ENCODE measurements at places on chromosomes 2 and 18.

GRCh38 chr2:904246-905024, 46.2 kb upstream of the SNTG2 start:
- no peak for DNase-seq

DNA sequence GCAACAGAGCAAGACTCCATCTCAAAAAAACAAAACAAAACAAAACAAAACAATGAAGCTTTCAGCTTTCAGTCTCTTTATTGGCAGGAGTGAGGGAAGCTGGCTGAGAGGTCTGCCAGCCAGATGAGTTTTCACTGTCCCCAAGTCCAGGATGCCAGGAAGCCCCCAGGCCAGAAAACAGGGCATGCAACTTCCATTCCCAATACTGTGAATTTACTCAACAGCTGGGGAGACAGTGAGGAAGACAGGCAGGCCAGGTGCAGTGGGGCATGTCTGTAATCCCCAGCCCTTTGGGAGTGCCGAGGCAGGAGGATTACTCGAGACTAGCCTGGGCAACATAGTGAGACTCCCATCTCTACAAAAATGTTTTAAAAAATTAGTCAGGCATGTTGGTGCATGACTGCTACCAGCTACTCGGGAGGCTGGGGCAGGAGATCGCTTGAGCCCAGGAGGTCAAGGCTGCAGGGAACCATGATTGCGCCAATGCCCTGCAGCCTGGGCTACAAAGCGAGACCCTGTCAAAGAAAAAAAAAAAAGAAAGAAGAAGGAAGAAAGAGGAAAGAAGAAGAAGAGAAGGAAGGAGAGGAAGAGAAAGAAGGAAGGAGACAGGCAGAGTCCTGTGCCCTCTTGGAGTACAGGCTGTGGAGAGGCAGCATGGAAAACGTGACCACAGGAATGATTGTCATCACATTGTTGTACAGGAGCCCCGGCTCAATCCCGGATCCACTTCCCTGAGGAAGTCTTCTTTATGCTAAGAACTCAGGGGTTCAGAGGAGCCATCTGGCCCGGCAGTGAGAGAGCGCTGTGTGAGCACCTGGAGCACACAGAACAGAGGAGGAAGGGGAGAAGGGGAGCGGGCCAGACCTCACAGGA, 29.2 kb upstream of the POMC start:
- no peak for DNase-seq

DNA sequence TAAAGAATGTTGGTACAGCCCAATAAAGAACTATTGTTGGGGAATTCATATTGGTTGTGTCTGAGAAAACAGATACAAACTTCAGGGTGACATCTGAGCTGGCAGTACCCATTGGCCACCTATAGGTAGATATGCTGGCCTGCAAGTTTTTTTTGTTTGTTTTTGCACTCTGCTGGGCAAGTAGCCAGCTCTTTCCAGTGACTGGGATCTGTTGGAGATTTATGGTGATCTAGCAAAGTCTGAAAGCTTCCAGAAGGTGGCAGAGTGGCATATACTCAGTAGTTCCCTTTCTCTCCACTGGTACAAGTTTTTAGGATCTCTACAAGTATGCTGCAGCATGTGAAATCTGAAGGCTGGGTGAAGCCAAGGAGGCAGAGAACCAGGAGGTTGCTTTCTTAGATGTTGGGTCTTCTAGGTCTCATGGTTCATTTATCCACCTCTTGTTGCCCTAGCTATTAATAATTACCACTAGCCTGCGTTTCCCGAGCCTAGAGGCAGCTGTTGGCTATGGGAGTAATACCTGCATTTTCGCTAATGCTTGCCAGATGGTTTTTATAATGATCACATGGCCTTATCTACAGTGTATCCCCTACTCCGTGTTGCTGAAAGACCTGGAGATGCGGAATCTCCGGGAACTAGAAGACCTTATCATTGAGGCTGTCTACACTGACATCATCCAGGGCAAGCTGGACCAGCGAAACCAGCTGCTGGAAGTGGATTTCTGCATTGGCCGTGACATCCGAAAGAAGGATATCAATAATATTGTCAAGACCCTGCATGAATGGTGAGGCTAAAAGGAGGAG, 9.5 kb downstream of the COPS7B start:
- DNase-seq, result no peak

DNA sequence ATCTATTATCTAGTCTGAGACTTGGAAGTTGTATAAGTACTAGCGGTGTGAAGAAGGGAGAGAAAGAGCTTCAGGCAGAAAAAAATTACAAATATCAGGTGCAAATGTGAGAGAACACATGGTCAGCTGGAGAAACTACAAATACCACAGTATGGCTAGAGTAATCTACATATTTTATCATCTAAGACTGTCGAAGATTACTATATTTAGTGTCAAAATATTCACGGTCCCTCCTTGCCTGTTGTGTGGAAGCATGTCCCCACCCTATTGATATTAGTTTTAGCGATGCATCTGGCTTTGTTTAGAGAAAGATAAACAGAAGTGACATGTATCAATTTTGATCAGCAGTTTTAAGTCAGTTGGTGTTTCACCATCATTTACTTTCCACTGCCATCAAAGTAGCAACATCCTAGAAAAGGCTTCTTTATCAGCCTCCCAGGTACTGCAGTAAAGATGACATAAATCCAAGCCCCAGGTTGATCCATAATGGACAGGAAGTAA, 90.5 kb upstream of the ITGA4 start:
- DNase-seq, result no peak

DNA sequence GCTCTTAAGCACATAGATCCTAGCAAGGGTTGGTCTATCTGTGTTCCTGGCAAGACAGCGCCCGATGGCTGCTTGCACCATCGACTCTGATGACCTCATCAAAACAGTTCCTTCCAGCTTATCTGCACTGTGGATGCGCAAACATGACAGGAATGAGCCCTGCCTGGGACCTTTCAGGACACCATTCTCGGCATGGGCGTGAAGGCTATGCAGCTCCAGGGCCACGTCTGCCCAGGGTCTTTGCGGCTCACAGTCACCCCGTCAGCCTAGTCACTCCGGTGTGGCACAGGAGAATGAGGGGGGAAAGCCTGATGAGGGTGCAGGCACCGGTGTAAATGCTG, 147.8 kb upstream of the TWIST2 start:
- no peak for DNase-seq

DNA sequence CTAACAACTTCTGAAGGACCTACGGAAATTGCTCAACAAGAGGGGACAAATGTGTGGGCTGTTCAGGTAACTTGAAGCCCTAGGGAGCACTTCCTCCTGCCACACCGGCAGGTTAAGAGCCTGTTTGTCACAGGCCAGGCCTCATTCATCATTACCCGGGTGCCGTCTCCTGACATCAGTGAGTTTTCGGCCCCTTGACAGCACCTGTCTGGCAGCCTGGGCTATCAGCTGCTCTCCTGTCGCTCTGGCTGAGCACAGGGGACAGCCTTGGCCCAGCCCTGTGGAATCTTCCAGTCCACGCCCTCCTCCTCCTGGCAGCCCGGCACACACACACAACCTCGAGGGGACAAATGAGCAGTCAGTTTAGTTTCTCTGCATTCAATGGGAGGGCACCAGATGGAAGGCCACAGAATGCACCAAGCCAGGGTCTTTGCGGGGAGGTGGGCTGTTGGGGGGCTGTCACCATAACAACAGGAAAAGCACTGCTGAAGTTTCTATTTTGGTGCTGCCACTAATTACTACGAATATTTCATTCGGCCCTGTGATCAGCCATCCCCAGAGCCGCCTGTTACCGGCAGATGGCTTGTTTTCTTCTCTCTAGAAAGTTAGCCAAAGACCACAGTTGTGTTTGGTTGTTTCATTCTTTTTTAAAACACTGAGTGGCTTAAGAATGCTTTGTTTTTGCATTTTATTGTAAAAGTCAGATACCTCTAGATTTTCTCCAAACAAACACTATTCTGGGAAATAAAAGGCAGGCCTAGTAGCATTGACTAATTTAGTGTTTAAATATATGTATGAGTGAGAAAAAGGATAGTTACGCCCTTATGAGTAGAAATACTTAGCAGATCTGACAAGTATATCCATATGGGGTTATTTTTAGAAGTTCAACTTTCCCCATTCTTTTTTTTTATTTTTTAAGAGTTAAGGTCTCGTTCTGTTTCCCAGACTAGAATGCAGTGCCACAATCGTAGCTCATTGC, 189.9 kb upstream of the NDUFV2 start:
- no peak for DNase-seq

GRCh38 chr2:188076149-188077056, 215.3 kb upstream of the GULP1 start:
- DNase-seq, result no peak

DNA sequence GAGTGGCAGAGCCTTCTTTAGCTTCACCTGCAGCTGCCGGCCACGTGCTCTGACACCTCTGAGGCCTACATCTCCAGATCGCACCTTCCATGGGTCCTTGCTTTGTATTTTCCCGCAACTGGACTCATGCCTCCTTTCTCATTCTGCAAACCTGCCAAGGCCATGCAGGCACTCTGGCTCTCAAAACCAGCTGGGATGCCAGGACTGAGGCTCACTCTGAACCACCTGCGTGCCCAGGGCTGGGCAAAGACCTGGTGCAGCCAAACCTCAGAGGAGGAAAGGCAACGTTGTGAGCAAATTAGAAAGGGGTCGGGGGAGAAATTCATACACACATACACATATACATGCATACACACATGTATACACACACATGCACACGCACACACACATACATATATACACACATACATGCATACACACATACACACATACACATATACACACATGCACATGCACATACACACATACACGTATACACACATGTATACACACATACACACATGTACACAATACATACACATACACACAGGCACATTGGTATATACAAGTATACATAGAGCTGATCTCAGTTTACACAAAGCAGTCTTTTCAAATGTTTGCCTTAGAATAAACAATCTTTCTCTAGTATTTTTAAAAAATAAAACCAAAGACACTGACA, 125.2 kb downstream of the RTP5 start:
- DNase-seq, result no peak

DNA sequence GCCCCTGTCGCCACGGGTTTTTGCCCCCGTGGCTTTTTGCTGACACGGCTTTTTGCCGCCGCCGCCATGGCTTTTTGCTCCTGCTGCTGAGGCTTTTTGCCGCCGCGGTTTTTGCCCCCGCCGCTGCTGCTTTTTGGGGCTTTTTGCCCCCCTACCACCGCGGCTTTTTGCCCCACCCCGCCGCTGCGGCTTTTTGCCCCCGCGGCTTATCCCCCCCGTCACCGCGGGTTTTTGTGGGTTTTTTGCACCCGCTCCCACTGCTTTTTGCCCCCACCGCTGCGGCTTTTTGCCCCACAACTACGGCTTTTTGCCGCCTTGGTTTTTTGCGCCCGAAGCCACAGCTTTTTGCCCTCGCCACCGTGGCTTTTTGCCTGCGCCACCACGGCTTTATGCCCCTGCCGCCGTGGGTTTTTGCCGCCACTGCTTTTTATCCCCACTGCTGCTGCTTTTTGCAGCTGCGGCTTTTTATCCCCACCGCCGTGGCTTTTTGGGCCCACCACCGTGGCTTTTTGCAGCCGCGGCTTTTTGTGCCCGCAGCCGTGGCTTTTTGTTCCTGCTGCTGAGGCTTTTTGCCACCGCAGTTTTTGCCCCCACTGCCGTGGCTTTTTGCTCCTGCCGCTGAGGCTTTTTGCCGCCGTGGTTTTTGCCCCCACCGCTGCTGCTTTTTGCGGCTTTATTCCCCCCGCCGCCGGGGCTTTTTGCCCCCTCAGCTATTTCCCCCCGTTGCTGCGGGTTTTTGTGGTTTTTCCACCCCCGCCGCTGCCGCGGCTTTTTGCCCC, 2798.0 kb upstream of the TEKT4 start:
- DNase-seq, result no peak

DNA sequence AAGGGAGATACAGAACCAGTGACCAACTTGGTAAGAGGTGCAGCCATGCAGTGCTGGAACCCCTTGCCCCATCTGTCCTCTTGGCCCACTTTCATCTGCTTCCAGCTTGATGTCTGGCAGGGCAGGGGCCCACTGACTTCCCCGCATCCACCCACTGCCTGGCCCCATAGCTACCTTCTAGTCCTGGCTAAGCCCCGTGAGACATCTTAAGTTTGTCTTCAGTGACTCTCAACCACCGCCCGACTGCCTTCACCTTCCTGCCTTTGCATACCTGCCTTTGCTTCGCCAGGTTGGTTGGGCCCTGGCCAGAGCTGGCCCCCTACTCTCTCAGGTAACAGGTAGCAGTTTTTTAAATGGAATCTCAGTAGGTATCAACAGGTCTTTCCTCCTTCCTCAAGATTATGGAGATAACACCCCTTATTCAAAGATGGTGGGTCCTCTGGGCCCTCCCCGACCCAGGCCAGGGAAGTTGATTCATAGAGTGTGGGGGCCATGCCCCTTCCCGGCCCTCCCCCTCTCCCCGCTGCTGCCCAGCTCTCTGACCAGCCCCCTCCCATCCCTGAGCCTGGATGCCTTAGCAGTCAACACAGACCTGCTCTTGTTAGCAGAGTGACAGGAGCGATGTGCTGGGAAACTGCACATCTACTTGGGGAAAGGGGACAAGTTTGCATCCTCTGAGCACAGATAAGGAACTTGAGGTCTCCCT, 2.8 kb downstream of the ARID5A start:
- DNase-seq, result no peak
